ENCODE measurements at places on chromosomes 1 and 21. TPM values are rescaled to one million over a fixed set of nuclear protein-coding genes. Genes with fewer than 3 reads are reported as not detected.
A peak's percentile ranks its signal among the peaks of the same experiment; 100 is the strongest.

- DNase-seq = peak; percentile 40
These were observed 16.8 kb downstream of the RIPK4 start for GRCh38 chr21:41750051-41750450.

DNA sequence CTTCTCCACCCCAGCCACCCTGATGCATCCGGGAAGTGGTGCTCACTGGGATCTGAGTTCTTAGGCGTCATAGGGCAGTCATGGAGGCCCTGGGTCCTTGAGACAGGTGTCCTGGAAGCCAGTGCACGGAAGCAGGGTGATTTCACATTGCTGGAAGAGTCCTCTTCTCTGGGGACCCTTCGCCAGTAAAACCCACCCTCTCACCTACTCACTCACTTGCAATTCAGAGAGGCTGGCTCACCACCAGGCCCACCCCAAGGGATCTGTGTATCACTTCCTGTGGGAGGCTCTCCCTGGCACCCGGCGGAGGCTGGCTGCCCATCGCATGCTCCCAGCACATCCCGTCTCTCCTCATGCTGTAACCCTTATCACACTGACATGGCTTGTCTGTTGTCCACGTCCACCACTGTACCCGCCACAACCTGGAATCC lies 40.2 kb upstream of the EPS8L3 start:
- DNase-seq = no peak

The ANKRD34A gene
- total RNA-seq = not detected

The F13B gene
- not detected for total RNA-seq

The PARP1 gene
- total RNA-seq = 55.1 TPM

The CFHR4 gene
- total RNA-seq = not detected

Data from Peyer's patch (tissue), 4 donors.